Thoracic aorta (tissue), 2 donors: ENCODE measurements at places on chromosomes 3 and 15. TPM values are rescaled to one million over a fixed set of nuclear protein-coding genes. Genes with fewer than 3 reads are reported as not detected.

GRCh38 chr15:37002041-37002672 is 98.2 kb downstream of the MEIS2 start:
- H3K4me3 ChIP-seq = no peak overlapping the region
- H3K27me3 ChIP-seq = no peaks in the 10 kb centered on the region
- DNase-seq = no peak
- H3K36me3 ChIP-seq = no peaks in the 10 kb centered on the region

- H3K36me3 ChIP-seq = no peaks in the 10 kb centered on the region
- H3K27me3 ChIP-seq = no peaks in the 10 kb centered on the region
- DNase-seq = no peak
- H3K4me3 ChIP-seq = no peak overlapping the region
- H3K27ac ChIP-seq = no peak overlapping the region
Measured at GRCh38 chr3:151995091-151995490, 121.6 kb downstream of the SUCNR1 start.

DNA sequence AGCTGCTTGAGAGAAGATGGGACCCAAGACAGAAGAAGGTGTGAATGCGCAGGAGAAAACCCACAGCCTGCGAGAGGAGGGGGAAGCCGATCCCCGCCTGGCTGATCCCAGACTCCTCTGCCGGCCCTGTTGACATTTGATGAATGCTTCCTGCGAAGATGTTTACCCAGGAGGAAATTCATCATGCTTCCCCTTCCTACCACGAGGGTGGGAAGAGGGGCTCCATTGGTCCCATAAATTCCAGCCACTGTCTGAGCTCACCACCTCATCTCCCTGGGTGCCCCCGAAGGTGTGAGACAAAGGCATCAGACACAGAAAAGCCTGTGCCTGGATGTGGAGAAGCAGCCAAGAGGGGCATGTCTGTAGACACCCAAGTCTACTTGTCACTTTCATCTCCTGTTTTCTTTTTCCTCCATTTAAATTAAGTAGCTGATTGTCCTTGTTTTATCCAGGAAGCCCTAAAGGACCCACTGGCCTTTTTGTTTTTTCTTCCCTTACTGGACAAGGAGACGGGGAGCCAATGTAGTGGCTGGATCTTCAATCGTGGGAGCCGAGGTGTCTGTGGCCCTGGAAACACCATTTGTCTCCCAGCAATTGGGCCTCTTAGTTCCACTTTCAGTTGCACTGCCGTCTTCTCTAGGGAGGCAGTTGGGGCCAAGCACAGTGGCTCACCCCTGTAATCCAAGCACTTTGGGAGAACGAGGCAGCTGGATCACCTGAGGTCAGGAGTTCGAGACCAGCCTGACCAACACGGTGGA is 95.3 kb upstream of the HES1 start:
- no peak overlapping the region for H3K27ac ChIP-seq
- no peaks in the 10 kb centered on the region for H3K36me3 ChIP-seq
- no peaks in the 10 kb centered on the region for H3K4me1 ChIP-seq
- H3K27me3 ChIP-seq = no peaks in the 10 kb centered on the region
- H3K4me3 ChIP-seq = no peak overlapping the region

DNA sequence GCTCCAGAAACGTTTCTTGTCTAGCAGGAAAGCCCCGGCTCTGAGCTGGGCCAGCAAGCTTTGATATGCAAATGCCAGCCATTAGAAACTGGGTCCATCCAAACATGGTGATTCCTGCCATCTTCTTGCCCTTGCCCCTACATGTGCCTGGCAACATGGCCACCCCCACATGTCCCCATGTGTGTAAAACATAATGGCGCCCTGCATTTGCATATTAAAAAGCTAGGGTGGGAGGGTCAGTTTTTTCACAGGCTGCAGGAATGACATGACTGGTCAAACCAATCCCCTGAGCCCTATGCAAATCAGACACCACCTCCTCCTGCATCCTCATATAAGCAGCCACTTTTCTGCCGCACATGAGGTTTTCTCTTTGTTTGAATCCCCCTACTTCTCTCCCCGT is 21.2 kb downstream of the GPR156 start:
- H3K36me3 ChIP-seq = no peaks in the 10 kb centered on the region
- H3K4me3 ChIP-seq = no peak overlapping the region
- no peaks in the 10 kb centered on the region for H3K4me1 ChIP-seq
- DNase-seq = no peak
- H3K27ac ChIP-seq = no peak overlapping the region

DNA sequence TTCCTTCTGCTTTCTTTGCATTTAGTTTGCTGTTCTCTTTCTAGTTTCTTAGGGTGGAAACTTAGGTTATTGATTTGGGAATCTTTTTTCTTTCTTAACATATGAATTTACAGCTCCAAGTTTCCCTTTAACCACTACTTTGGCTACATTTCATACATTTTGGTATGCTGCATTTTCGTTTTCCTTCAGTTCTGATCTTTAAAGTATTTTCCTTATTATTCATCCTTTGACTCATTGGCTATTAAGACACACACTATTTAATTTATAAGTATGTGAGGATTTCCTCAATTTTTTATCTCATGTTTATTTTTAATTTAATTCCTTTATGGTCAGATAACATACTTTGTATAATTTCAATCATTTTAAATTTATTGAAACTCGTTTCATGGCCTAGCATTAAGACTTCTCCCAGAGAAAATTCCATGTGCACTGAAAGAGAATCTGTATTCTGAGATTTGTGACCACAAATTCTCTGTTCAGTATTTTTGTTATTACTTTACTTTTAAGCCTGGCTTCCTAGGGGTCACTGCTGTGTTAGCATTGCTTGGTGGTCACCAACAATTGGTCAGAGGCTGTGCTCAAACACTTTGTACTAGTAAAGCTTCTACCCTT is 87.7 kb downstream of the CFAP20DC start:
- DNase-seq = no peak
- no peak overlapping the region for H3K27ac ChIP-seq
- no peaks in the 10 kb centered on the region for H3K36me3 ChIP-seq
- no peak overlapping the region for H3K4me3 ChIP-seq
- no peaks in the 10 kb centered on the region for H3K4me1 ChIP-seq

- no peaks in the 10 kb centered on the region for H3K4me1 ChIP-seq
- DNase-seq = no peak
- H3K36me3 ChIP-seq = peaks cover 8% of the 10 kb centered on the region
- H3K4me3 ChIP-seq = no peak overlapping the region
Measured at GRCh38 chr3:183854318-183855035, 29.1 kb upstream of the MAP6D1 start.

- no peaks in the 10 kb centered on the region for H3K4me1 ChIP-seq
- H3K27ac ChIP-seq = no peak overlapping the region
- no peak overlapping the region for H3K4me3 ChIP-seq
- H3K36me3 ChIP-seq = no peaks in the 10 kb centered on the region
- H3K27me3 ChIP-seq = no peaks in the 10 kb centered on the region
- DNase-seq = no peak
Measured at GRCh38 chr3:24582431-24583403, 88.1 kb upstream of the THRB start.

GRCh38 chr3:145628211-145628610 is 532.8 kb downstream of the PLOD2 start:
- no peak for DNase-seq
- no peaks in the 10 kb centered on the region for H3K36me3 ChIP-seq
- no peaks in the 10 kb centered on the region for H3K27me3 ChIP-seq
- H3K4me1 ChIP-seq = no peaks in the 10 kb centered on the region
- H3K4me3 ChIP-seq = no peak overlapping the region

DNA sequence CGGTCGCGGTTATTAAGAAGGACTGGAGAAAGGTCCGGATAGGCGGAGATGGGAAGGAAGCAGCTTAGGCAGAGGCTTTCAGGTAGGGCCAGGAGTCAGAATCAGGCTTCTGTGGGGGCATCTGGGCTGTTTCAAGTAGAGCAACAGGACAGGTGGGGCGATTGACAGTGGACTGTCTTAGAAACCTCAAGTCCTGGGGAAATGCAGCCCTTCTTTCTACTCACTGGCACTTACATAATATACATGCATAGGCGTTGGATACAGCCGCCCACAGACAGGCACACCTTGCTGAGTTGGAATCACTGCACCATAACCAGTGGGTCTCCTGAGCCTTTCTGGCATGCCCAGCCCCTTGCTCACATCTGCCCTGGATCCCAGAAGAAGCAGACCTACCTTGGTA is 730 bp downstream of the MYD88 start:
- no peak for DNase-seq
- H3K4me1 ChIP-seq = peaks cover 18% of the 10 kb centered on the region
- H3K36me3 ChIP-seq = peaks cover 5% of the 10 kb centered on the region
- H3K27ac ChIP-seq = peak overlapping the region; percentile 96
- H3K4me3 ChIP-seq = peak overlapping the region; percentile 89

GRCh38 chr3:40044487-40044886 is 235.1 kb downstream of the MYRIP start:
- H3K27me3 ChIP-seq = no peaks in the 10 kb centered on the region
- H3K4me3 ChIP-seq = no peak overlapping the region
- H3K27ac ChIP-seq = no peak overlapping the region

DNA sequence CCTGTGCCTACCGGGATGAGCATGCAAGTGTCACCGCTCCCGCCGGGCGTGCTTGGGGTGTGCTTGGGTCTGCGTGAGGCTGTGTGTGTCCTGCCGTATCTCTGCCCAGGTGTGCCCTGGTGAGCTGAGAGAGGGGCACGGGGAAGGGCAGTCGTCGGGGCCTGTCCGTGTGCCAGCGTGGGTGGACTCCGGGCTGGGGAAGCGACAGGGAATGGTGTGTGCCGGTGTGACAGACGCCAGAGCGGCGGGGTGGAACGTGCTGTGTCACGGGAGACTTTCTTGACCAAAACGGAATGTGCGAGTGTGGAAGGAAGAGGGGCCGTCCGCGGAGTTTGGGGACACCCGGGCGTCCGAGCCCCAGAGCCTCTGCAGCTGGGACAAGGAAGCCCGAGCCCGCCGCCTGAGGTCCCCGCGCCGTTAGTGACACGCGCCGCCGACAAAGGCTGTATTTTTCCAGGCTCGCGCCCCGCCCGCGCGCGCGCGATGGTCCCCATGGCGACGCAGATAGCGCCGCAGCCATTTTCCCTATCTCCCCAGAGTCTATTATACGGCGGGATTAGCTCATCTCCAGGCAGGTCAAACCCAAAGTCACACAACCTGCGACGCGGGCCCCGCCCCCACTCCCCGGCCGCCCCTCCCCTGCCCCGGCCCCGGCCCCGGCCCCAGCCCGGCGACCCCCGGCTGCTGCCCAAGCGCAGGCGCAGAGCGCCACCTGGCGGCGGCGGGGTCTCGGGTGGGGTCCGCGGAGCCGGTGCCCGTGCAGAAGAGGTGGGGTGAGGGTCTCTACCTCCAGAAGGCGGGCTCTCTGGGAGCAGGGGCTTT is 4.5 kb upstream of the GATA2 start:
- peak overlapping the region; percentile 71 for H3K4me3 ChIP-seq
- H3K4me1 ChIP-seq = peaks cover 27% of the 10 kb centered on the region

GRCh38 chr3:55719508-55719907 is 232.4 kb upstream of the WNT5A start:
- H3K36me3 ChIP-seq = no peaks in the 10 kb centered on the region
- no peak for DNase-seq
- no peak overlapping the region for H3K4me3 ChIP-seq
- no peaks in the 10 kb centered on the region for H3K4me1 ChIP-seq

DNA sequence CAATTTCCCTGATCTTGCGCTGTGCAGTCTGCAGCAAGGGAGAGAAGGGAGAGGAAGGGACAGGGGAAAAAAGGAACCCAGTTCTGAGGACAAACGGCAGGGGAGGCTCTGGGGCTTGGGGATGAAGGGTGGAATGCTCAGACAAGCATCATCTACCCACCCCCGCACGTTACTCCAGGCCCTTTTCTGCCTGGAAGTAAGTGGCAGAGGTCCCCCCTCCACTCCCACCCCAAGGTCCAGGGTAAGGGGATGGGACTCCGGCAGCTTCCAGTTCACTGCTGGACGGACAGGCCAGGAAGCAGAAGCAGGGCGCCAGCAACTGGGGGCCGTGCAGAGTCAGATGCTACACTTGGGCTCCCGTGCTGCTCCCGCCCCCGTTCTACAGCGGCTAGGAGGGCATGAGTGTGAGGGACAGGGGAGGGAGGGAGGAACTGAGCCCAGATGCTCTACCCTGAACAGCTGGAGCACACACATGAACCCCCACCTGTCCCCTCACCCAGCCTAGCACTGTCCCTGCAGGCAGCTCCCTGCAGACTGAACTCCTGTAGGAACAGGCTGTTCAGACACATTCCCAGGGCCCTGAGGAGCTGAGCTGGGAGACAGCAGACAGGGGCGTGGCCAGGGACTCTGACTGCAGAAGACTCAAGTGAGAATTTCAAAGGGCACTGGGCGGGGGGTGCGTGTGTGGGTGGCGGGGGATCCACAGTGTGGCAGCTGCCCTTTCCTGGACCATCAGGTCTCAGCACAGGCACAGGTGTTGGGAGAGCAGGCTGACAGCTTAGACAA is 59.7 kb downstream of the SENP2 start:
- no peak overlapping the region for H3K4me3 ChIP-seq
- no peak for DNase-seq
- no peaks in the 10 kb centered on the region for H3K36me3 ChIP-seq
- no peak overlapping the region for H3K27ac ChIP-seq
- H3K4me1 ChIP-seq = no peaks in the 10 kb centered on the region
- no peaks in the 10 kb centered on the region for H3K27me3 ChIP-seq

DNA sequence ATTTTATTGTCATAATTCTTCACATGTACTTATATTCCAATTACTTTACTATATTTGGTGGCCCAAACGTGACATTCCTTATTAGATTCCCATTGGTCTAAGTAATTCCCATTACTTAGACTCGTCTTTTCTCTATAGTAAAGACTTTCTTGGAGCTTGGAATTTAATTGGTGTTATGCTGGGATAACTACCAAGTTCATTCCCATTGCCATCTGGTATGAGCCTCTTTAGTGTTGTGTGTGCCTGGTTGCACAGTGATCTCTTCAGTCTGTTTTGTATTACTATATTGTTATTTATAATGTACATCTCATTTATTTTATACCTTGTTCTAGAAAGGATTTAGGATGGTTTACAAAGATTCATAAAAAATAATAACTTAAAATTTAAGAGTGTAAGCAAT is 27.8 kb downstream of the TMEM108 start:
- H3K36me3 ChIP-seq = no peaks in the 10 kb centered on the region
- no peak for DNase-seq
- H3K4me1 ChIP-seq = no peaks in the 10 kb centered on the region
- H3K4me3 ChIP-seq = no peak overlapping the region
- no peaks in the 10 kb centered on the region for H3K27me3 ChIP-seq

GRCh38 chr3:152447511-152447910 is 178.8 kb downstream of the MBNL1 start:
- H3K36me3 ChIP-seq = peaks cover 4% of the 10 kb centered on the region
- no peaks in the 10 kb centered on the region for H3K27me3 ChIP-seq
- peak overlapping the region; percentile 29 for H3K27ac ChIP-seq
- H3K4me3 ChIP-seq = peak overlapping the region; percentile 11
- H3K4me1 ChIP-seq = peaks cover 65% of the 10 kb centered on the region
- DNase-seq = no peak

The CKMT1B gene
- total RNA-seq = not detected

The ZNF662 gene
- 12.6 TPM for total RNA-seq

The SLC22A13 gene
- total RNA-seq = 2.2 TPM

The SLC24A5 gene
- total RNA-seq = not detected

The UBA7 gene
- total RNA-seq = 74.1 TPM

The CISH gene
- total RNA-seq = 13.3 TPM

The CHRNA3 gene
- not detected for total RNA-seq

The NPAP1 gene
- total RNA-seq = not detected

The CSK gene
- total RNA-seq = 32.7 TPM

The HOMER2 gene
- 1.8 TPM for total RNA-seq

The DNASE1L3 gene
- 2.3 TPM for total RNA-seq
